ENCODE measurements at places on chromosomes 11 and 22. TPM values are rescaled to one million over a fixed set of nuclear protein-coding genes. Genes with fewer than 3 reads are reported as not detected.

The MS4A4A gene
- total RNA-seq, result not detected

The PHOX2A gene
- total RNA-seq, result not detected

The SHISA8 gene
- total RNA-seq, result not detected

- no peak for DNase-seq
Observed at GRCh38 chr11:973237-973636, 47.6 kb downstream of the AP2A2 start.

DNA sequence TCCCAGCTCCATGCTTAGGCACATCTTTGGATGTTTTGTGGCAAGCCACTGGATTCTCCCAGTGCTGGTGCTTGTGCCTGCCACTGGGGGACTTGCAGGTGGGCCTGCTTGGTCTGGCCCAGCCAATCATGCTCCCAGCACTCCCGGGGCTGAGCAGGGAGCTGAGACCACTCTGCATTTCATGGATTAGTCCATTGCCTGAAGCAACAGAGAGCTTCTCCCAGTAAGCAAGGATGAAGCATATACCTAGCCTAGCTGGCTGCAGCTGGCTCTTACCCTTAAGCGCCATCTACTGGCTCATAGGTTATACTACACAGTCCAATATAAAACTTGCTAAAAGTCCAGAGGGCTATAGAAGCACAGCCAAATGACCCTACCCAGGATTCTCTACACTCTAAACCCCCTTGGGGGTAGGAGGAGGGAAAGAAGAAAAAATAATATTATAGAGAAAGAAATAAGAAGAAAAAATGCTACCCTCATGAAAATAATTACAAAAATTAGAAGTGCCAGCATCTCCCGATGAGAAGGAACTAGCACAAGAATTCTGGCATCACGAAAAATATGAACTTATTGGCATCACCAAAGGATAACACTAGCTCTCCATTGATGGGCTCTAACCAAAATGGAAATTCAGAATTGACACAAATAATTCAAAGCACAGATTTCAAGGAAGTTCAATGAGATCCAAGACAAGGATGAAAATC, 275.3 kb downstream of the C11orf87 start:
- no peak for DNase-seq

GRCh38 chr22:46801331-46801811, 38.9 kb downstream of the TBC1D22A start:
- no peak for DNase-seq

DNA sequence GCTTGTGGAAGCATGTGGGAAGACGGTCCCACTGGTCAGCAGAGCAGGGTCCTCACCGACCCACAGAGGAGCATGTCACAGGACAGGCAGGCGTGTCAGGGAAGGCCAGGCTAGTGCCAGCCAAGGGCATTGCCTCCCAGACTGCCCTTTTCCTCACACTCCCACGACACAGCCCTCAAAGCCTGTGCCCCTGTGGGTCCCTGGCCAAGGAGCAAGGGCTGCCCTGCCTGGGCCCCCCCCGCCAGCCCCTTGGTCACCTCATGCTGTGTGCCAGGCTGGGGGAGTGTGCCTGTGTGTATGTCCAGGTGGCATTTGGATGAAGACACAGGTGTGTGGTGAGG, 74.7 kb downstream of the MED15 start:
- DNase-seq, result no peak

- no peak for DNase-seq
Observed at GRCh38 chr11:104476454-104476853, 312.5 kb upstream of the PDGFD start.

DNA sequence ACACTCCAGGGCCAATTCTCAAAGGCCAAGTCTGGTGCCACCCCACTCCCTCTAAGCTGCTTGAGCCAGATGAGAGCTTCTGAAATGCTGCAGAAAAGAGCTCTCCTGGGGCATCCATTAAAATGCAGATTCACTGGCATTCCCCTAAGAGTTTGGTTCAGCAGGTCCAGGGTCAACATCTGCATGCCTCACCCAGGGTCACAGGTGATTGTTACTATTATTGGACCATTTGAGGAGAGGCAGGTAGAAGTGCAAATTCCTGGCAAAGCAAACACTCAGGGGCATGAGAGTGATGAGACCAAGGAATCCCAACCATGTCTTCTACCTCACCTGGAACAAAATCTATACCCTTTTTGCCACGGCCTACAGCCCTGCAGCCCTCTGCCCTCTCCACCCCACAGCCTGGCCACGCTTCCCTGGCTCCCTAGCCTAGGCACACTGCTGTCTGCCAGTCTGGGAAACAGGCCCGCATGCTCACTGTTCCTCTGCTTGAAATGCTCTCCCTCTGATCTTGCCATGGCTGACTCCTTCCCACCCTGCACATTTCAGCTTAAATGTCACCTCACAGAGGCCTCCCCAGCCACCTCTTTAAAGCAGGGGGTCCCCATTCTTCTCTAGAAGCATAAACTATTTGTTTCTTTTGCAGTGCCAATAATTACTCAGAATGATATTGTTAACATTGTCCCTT, 4.4 kb upstream of the P2RX6 start:
- no peak for DNase-seq

DNA sequence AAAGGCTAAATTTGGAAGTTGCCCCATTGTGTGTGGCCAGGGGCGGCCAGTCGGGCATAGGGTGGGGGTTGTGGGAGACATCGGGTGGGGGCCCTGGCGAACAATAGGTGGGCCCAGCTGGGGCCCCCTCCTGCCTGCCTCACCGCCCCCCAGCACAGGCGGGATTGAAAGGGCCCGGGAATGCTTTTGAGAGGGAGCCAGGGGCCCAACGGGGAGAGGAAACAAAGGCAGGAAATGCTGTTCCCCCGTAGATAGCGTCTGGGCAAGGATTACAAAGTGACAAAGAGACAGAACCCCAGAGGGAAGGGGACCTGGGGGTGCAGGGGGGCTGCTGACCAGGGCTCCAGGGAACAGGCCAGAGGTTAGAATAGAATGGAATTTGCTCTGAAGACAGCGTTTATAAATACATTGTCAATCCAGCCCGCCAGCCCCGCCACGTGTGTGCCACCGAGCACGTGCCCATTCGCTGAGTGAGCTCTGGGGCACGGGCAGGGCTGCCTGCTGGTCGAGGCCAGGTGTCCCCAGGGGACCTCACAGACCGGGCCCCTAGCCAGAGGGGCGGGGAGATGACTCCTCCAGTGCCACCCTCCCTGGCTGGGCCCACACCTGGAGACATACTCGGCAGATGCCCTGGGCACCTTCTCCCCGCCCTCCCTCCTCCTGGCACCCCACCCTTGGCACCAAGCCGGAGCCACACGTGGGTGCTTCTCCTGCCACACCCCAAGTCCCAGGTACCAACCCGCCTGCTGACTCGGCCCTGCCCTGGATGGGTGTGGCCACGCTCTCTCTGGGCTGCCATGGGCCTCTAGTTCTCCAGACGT, 9.7 kb downstream of the PDGFB start:
- no peak for DNase-seq

GRCh38 chr22:46084376-46084775, 66.0 kb upstream of the PPARA start:
- no peak for DNase-seq

- no peak for DNase-seq
Observed at GRCh38 chr11:31646216-31646615, 136.6 kb downstream of the ELP4 start.

All from epithelial cell of proximal tubule (primary cell).